Prostate gland (tissue), 2 donors: ENCODE measurements at places on chromosomes 4 and X. TPM values are rescaled to one million over a fixed set of nuclear protein-coding genes. Genes with fewer than 3 reads are reported as not detected.

The PTCHD1 gene
- total RNA-seq = 5.3 TPM

The WDR1 gene
- 127 TPM for total RNA-seq

The PNMA6F gene
- 0.97 TPM for total RNA-seq

The SRPK3 gene
- total RNA-seq = 1.4 TPM

The SPANXD gene
- total RNA-seq = not detected

The GNRHR gene
- total RNA-seq = not detected

The NUP62CL gene
- total RNA-seq = 10.8 TPM

The SHOX gene
- not detected for total RNA-seq

The CPLX1 gene
- total RNA-seq = 4.4 TPM

The VCX3A gene
- total RNA-seq = 18.1 TPM

The CYTL1 gene
- 2.2 TPM for total RNA-seq

The ARHGEF6 gene
- total RNA-seq = 4.1 TPM

The ODAPH gene
- total RNA-seq = not detected

The ARR3 gene
- not detected for total RNA-seq

The RNF128 gene
- total RNA-seq = 1.9 TPM

The PROM1 gene
- 5.7 TPM for total RNA-seq

The STAP1 gene
- 0.34 TPM for total RNA-seq

The FAM9C gene
- not detected for total RNA-seq

The MAGEA1 gene
- total RNA-seq = 5.4 TPM

The TEX13B gene
- not detected for total RNA-seq

The F9 gene
- total RNA-seq = not detected

The DNASE1L1 gene
- 36.8 TPM for total RNA-seq

The MGAT4D gene
- total RNA-seq = 3.2 TPM

The FMR1NB gene
- total RNA-seq = 15.3 TPM

The PHKA1 gene
- total RNA-seq = 12.4 TPM

The HSFX3 gene
- 0.50 TPM for total RNA-seq

The RPS6KA6 gene
- 8.7 TPM for total RNA-seq

The FAM47B gene
- not detected for total RNA-seq

The UGT2A1 gene
- total RNA-seq = not detected

The PCDH7 gene
- 44.3 TPM for total RNA-seq

The NPNT gene
- total RNA-seq = 53.0 TPM

The HOPX gene
- total RNA-seq = 12.2 TPM

The HDAC6 gene
- 113 TPM for total RNA-seq

The NSG1 gene
- 17.1 TPM for total RNA-seq

The GPR82 gene
- total RNA-seq = 0.41 TPM

The ATP2B3 gene
- 0.85 TPM for total RNA-seq
